ENCODE measurements at places on chromosomes 5 and 9.

DNA sequence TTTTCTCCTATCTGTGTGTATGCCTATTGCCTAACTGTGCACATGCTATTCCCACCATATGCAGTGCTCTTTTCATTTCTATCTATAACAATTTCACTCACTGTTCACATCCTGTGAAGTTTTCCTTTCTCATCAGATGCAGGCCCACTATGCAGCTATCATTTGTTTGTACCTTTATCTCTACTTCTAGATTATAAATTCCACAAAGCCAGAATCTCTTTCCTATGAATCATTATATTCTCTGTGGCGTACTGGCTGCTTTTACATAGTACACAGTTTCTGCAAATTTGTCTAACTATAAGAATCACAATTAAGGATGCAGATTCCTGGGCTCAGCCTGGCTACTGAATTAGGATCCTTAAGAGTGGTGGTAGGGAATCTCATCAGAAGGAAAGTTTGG is 600.8 kb upstream of the ARRDC3 start:
- no peak for DNase-seq

GRCh38 chr9:107606149-107606790 is 116.7 kb upstream of the KLF4 start:
- no peak for DNase-seq

GRCh38 chr9:14400658-14400995 is 86.7 kb upstream of the NFIB start:
- peak; percentile 30 for DNase-seq

- DNase-seq = no peak
Measured at GRCh38 chr5:17233488-17233887, 16.1 kb downstream of the BASP1 start.

GRCh38 chr5:171236651-171237050 is 72.4 kb upstream of the TLX3 start:
- no peak for DNase-seq

DNA sequence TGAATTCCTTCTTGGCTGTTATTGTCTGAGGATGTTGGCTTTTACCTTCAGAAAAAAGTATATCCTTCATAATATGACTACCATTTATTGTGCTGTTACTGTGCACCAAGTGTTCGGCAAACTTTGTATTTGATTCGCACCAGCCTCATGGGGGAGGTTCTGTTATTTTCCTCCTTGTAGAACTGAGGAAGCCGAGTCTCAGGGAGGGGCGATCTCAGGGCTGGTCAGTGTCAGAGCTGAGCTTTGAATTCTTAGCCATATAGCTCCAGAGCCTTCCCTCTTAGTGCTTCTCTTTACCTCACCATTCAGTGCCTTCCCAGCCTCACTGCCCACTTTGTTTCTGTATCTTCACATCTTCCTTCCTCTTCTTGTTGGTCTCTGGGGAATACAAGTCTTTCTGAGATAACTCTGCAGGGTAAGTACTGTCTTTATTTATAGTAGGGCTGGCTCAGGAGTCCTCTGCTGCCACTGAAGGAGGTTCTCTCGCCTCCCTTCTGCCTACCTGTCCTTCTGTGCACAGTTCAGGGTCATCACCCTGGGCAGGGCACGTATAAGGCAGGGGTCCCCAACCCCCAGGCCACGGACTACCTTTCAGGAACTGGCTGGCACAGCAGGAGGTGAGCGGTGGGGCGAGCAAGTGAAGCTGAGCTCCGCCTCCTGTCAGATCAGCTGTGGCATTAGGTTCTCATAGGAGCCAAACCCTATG is 48.4 kb downstream of the GALNT10 start:
- DNase-seq = no peak

- DNase-seq = no peak
Measured at GRCh38 chr5:150549735-150550134, 41.8 kb downstream of the NDST1 start.

DNA sequence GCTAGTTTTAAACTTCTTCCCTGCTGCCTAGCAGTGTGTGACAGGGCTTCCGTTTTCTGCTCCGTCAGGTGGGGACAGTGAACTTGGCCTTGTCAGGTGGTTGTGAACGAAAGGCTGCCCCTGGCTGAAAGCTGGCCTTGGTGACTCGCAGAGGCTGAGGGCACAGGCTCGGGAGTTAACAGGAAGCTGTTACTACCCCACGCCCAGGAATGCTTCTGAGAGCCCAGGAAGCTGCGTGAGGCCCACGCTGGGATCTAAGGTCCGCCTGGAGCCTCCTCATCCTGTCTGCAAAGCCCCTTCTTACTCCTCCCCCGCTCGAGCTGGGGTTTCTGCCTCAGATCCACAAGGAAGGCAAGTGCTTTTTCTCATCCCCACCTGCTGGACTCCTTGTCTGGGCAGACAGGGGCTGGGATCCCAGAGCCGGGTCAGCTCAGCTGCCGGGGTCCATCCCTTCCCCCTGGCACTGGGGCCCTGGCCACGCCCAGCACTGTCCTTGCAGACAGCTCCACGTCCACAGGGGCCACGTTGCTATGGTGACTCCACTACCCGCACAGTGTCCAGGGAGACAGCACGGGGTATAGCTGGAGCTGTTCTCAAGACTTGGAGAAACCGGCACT is 124.7 kb upstream of the TBC1D2 start:
- DNase-seq = no peak

- DNase-seq = no peak
Measured at GRCh38 chr5:133635051-133635450, 22.7 kb upstream of the FSTL4 start.

DNA sequence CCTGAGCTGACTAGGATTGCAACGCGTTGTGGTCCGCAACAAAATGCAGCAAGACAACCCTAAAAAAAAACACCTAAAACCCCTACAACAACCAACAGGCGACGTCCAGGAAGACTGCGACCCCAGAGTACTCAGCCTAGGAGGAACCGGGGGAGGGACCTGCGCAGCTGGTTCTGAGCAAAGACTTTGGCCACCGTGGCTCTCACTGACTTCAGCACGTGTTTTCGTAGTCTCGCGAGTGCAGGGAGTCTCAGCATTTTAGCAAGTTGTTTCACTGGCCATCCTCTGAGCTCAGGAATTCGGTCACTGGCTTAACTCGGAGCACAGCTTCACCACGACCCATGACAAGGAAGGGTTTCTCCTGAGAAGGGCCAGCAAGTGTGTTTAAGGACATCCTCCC is 8.6 kb upstream of the ZDHHC11 start:
- no peak for DNase-seq

DNA sequence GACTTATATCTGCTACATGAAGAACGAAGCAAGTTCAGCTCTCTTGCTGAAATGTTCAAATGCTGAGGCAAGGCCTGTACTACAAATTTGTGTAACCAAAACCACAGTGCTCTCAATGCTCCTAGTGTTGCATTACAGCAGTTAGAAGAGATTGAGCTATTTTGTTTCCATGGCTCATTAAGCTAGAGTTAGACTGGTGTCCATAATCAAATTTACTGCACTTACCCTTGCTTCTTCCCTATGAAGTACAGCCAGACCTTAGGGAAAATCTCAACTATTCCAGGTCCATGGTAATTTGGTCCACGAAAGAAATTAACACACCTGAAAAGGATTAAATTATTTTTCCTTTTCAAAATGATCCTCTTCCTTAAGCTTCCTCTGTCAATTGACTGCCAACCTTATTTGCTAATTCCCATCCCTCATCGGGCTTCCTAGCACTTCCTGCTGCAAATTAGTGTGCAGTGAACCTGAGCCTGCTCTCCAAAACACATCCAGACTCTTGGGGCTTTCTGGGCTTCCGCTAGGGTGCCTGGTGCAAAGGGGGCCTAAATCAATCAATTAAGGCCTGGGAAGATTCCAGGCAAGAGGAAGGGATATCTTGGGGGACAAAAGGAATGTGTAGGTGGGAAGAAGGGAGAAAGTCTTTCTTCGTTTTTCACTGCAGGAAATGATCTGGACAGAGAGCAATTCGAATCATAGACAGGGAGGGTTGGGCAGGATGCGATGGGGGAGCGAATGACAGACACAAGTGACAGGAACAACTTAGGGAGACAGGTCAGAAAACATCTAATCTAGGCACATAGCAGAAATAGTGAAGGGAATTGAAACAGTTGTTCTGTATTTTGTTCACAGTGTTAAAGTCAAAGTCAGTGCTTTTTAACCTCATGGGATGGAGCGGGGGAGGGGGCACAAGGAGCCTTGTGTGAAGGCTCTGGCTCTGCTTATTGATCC is 542.4 kb downstream of the RAB3C start:
- peak; percentile 29 for DNase-seq

DNA sequence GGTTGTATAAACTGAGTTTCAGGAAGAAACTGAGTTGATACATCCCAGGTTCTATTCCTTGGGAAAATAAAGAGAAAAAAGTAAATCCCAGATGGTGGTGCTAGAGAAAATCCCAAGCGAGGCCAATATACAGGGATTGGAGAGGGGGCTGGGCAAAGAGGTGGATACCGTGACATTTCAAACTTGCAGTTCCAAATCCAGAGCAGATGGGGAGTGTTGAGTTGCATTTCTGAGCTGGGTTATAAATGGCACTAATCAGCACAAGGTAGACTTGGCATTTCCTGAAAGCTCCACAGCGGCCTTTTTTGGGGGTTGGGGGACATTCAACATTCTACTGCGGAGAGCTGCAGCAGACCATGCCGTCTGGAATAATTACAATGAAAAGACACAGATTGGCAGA is 224.4 kb downstream of the NXNL2 start:
- no peak for DNase-seq

DNA sequence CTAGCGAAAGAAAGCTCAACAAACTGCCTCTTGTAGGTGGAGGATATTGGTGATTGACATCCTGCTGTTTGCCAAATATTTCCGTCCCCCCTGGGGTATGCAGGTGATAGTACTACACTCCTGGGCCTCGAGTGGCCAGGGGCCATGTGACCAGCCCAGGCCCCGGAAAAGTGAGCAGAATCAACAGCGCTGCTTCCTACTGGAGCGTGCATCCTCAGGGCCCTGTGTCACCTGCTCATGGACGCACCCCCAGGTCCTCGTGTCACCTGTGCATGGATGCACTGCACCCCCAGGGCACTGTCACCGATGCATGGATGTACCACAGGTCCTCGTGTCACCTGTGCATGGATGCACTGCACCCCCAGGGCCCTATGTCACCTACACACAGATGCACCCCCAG is 43.8 kb downstream of the ADAMTS16 start:
- DNase-seq = no peak

- DNase-seq = no peak
Measured at GRCh38 chr5:139757727-139758509, 37.7 kb upstream of the PSD2 start.

GRCh38 chr5:145558288-145558687 is 276.9 kb downstream of the PRELID2 start:
- DNase-seq = no peak

GRCh38 chr5:168086746-168087145 is 204.7 kb upstream of the WWC1 start:
- DNase-seq = no peak

Data from SHP77 (cell line).